IPS-NIHi11 (cell line): ENCODE measurements at places on chromosomes 1 and 21.
A peak's percentile ranks its signal among the peaks of the same experiment; 100 is the strongest.

DNA sequence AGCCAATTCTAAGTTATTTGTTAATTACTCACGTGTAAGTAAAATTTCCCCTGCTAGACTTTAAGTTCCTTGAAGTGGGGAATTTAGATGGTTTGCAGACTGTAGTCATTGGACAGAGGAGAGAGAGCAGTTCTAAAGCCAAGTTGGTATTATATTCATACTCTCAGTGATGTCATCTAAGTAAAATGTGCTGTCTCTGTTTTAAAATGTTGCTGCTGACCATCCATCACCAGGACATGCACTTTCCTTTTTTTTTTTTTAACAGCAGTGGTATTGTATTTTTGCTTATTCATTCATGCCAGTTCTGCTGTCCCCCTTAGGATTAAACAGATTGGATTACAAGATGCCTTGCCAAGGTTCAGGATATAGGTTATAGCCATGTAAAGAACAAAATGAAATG is 2.3 kb downstream of the TTLL7 start:
- DNase-seq, result peak; percentile 13

DNA sequence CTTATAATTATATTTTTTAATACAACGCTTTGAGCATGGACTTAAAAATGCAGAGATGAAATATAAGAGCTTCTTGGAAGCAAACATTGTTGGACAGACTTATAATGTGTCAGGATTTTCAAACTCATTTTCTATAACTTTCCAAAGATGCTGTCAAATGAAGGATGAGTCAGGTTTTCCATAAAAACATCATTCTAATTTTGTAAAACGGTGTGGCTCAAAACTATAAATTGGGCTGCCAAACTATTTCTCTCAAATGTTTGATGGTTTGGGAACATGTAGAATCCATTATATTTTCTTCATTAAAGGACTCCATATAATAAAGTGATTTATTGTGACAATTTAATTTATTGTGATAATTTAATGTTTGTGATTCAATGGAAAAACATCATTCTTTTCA is 511.2 kb downstream of the USP25 start:
- no peak for DNase-seq

- DNase-seq, result no peak
These were observed 252.0 kb downstream of the PTBP2 start for GRCh38 chr1:96973605-96974004.

GRCh38 chr1:229146647-229147046 is 124.3 kb upstream of the RAB4A start:
- DNase-seq, result no peak

GRCh38 chr1:228376262-228376628 is 30.4 kb downstream of the TRIM11 start:
- no peak for DNase-seq

- DNase-seq, result peak; percentile 43
These were observed 2.0 kb downstream of the CAMK2N1 start for GRCh38 chr1:20483833-20484518.

DNA sequence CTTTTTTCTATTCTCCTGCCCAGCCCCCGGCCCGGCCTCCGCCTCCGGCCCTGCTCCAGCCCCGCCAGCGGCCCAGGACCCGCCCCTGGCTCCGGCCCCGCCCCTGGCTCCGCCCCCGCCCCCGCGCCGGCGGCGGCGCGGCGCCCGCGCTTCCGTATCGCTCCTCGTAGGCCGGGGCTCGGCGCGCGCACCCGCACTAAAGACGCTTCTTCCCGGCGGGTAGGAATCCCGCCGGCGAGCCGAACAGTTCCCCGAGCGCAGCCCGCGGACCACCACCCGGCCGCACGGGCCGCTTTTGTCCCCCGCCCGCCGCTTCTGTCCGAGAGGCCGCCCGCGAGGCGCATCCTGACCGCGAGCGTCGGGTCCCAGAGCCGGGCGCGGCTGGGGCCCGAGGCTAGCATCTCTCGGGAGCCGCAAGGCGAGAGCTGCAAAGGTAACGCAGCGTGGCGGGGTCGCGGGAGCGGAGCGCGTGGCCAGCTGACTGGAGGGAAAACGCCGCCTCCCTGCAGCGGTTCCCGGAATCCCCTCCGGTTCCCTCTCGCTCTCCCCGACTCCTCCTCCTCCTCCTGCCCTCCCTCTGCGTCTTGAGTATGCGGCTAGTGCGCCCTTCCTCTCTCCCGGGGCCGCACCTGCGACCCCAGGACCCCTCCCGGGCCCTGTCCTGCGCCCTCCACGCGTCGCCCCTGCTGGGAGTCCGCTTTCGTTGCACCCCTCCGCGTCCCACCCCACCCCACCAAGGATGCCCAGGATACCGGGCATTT is at the start of gene IFNAR2:
Gene IFNAR2 (plus strand): TSS at position 155 of the 761 bp plus-strand sequence. CDS start 11,985 bp downstream, outside the sequence.
- DNase-seq, result peak; percentile 99

DNA sequence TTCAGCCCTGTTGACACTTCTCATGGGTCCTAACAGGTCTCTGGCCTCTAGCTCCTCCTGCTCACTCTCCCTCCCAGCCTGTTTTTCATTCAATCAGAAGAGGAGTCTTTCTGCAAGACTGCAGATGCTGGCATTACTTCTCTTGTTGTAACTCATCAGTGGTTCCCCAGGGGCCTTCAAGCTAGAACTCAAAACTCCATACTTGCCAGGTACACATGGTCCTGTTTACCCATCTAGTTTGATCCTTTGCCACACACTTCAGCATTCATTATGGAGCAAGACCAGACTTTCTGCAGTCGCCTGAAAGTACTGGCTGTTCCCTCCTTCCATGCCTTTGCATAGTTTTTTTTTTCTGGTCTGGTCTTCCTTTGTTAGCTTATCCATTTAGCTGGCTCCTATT is 47.9 kb downstream of the SERBP1 start:
- no peak for DNase-seq

DNA sequence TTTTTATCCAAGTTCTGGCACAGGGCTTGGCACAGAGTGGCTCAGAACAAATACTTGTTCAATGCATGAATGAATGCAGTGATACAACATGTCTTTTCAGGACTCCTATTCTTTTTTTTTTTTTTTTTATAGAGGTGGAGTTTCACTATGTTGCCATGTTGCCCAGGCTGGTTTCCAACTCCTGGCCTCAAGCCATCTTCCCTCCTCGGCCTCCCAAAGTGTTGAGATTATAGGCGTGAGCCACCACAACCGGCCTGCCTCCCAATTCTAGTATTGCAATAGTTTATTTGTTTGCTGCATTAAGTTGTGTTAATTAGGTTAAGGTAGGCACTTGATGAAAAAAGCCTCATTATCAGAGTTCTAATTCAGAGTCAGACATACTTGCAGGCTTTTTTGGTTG is 17.9 kb downstream of the UBE4B start:
- no peak for DNase-seq

DNA sequence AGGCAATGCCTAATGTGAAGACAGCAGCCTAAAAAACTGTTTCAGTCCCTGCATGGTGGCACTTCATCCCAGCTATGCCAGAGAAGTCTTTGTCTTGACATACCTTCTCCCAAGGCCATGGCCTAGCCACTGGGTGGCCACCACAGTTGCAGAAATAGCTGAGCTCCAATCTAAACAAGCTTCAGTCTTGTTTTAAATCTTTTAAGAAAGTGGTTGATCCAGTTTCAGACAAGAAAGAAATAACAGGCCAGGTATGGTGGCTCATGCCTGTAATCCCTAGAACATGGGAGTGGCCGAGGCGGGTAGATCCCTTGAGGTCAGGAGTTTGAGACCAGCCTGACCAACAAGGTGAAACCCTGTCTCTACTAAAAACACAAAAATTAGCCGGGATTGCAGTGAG is 600.0 kb upstream of the PLXNA2 start:
- no peak for DNase-seq

DNA sequence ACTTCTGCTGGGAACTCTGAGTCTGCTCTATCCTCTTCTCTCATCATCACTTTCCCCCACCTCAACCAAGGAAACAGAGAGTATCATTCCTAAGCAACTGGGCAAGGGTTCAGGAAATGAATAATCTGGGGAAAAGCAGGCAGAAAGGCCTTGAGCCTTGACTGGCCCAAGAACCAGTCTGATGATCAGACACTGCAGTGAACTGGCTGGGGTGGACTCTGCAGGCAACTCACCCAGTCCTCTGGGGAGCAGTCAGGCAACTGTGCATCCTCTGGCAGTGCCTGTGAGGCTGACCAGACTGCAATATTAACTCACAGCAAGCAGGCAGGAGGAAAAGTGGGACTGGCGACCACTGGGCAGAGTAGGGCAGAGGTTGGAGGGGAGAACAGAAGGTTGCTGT is 991 bp downstream of the ANKRD35 start:
- DNase-seq, result no peak

DNA sequence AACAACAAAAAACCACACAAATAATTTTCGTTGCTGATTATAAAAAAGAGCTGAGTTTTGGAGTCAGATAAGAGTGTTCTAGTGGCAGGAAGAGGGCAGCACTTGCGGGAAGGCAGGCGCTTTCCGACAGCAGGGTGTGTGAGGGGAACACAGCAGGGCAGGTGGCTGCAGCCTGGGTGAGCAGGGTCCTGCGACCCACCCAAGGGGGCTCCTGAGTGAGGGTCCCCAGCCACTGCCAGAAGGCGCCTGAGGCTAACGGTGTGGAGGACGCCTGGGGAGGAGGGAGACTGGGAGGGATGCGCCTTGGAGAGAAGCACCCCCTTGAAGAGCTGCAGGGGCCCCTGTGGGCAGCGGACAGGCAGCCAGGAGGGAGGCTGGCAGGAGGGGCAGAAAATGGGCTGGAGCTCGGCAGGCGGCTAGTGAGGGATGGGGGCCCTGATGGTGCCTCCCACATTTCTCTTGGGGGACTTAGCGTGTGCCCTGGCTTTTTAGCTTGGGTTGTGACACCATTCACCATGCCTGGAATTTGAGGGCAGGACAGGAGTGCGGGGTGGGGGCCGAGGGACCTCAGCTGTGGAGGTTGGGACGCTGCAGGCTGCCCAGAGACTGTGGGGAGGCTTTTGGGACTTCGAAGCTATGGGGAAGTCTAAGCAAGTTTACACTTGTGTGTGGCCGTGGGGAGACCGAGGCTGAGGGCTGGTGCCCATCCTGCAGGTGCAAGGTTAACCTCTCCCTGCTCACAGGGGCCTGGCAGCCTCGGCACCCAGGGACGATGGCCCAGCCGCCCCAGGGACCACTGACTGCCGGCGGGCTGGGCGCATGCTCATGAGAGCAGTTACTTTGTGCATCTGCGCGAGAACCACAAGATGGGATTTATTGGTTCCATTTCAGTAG is 111.4 kb downstream of the SIK1 start:
- no peak for DNase-seq
